ENCODE measurements at places on chromosomes 4 and X. TPM values are rescaled to one million over a fixed set of nuclear protein-coding genes. Genes with fewer than 3 reads are reported as not detected.

GRCh38 chrX:134682081-134682480, 23.8 kb upstream of the PLAC1 start:
- no peak for DNase-seq

DNA sequence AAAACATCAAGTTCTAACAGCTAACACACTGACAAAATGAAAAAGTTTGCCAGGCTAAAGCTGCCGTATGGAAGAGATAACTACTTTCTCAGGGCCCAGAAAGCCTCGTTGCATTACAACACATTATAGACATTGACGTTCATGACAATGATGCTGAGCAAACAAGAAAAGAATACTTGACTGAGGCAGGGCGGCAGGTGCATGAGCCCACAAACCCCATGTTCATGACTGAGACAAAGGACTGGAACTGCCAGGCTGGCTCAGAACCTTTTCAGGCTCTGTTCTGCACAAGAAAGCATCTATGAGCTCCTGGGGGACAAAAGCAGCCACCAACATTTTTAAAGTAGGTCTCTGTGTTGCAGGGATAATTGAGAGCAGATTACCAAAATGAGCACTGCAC, 13.6 kb downstream of the TLR6 start:
- no peak for DNase-seq

DNA sequence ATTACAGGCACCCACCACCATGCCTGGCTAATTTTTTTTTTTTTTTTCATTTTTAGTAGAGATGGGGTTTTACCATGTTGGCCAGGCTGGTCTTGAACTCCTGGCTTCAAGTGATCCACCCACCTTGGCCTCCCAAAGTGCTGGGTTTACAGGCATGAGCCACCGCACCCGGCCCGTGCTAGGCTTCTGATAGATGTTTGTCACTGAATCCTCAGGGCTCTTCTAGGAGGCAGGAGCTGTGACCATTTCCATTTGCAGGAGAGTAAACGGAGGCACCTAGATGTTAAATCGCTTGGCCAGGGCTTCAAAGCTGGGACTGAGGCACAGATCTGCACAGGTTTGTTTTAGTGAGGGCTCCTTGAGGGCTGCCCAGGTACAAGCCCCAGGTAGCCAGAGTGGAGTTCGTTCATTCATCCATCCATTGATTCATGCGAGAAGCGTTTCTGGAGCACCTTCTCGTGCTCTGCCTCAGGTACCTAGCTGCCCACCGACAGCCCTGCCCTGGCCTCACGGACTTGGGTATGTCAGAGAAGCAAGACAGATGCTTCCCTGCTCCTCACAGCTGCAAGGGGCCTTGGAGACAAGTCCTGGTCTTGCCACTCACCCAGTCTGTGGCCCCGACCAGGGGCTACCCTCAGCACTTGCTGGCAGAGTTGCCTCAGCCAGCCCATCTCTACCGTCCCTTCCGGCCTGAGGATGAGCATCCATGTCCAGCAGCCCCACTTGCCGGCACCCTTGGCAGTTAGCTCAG, 106.4 kb downstream of the PSAPL1 start:
- DNase-seq, result no peak

DNA sequence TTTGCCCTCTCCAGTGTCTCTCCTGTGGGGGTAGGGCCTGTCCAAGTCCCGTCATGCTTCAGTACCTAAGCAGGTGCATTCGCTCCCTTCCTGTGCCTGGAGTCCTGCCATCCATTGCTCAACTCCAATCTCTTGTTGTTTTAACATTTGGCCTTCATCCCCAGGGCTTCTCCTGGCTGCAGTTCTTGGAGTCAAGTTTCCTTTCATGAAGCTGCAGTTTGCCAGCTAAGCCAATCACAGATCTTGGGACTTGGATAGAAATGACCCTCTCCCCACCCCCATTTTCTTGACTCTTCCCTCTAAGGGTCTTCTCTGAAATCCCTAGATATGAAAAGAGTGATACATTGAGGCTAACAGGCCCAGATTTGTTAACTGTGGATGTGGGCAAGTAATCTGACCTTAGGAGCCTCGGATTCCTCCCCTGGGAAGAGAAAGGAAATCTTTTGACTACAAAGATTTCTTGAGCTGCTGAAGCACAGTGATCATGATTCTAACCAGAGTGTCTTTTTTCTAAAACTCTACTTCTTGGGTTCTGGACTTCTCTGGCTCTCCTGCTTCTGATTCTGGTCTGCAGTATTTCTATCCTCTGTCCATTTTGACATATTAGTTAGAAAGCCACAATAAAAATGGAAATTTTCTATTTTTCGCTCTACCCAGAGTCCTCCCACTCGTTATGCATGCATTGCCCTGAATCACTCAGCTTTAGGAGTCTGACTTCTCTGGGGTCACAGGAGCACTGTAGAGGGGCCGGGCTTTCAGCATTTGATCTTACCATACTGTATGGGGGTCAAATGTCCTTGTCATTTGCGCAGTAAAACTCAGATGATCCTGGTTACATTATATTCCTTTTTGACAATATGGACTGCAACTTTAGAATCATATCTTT, 61.0 kb downstream of the CHRNA9 start:
- DNase-seq, result no peak

DNA sequence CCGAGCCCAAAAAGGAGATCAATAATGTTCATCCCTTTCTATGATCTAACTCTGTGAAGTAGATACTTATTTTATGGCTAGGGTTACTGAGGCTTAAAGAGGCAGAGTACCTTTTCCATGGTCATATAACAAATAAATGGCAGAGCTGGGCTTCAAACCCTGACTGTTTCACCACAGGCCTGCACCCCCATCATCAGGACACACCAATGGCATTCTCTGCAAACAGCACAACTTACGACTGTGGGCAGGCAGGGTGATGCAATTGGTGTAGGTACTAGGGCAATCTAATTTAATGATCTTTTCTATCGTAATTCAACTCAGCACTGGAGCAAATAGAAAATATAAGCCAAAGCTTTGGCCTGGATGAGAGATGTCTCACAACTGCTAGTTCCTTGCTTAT, 118.8 kb upstream of the CBR4 start:
- no peak for DNase-seq

- no peak for DNase-seq
These were observed 86.7 kb upstream of the TRIM2 start for GRCh38 chr4:153117554-153117953.

DNA sequence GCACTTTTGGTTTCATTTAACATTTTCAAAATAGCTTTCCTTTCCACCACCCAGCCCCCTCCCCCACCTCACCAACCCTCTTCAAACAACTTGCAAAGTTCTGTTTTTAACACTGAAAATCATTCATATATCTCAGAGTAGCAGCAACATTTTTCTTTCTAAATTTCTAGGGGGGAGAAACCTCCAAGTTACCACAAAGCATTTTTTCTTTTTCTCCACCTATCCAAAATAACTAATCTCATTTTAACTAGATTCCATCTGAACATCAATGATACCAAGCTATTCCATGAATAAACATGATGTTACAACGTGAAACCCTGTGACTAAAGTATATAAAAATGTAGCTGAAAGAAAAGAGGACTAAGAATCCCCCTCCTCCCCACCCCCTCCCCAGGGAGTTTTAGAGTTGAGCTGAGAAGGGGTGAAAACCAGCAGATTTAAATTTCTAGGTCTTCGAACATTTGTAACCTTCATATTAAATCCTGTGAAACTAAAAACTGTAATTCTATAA, 5.2 kb downstream of the LDB2 start:
- DNase-seq, result no peak

GRCh38 chr4:99887837-99888236, 6.4 kb downstream of the LAMTOR3 start:
- no peak for DNase-seq

GRCh38 chr4:52750819-52751486, at the start of gene ERVMER34-1:
Gene ERVMER34-1, minus strand, starts transcription at chr4:52751425. Its CDS starts 5,905 bp downstream, at chr4:52745520.
- no peak for DNase-seq

- no peak for DNase-seq
These were observed 318.3 kb downstream of the PCDH10 start for GRCh38 chr4:133467290-133467947.

DNA sequence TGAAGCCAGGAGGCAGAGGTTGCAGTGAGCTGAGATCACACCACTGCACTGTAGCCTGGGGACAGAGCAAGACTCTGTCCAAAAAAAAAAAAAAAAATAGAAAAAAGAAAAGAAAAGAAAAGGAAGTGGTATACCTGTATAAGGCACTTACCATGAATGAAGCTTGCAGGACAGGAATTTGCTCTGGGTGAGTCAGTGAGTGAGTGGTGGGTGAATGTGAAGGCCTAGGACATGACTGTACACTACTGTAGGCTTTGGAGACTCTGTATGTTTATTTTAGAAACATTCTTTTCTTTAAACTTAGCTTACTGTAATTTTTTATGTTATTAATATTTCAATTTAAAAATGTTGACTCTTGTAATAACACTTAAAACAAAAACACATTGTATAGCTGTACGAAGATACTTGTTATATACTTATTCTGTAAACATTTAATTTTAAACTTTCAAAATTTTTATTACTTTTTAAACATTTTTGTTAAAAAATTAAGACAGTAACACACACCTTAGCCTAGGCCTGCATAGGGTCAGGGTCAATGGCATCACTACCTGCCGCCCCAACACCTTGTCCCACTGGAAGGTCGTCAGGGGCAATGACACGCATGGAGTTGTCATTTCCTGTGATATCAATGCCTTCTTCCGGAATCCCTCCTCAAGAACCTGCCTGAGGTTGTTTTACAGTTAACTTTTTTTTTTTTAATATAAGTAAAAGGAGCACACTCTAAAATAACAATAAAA, 78.7 kb downstream of the CLNK start:
- no peak for DNase-seq

- DNase-seq, result no peak
These were observed 248.3 kb upstream of the MAD2L1 start for GRCh38 chr4:120314969-120315368.

- no peak for DNase-seq
These were observed 79.7 kb downstream of the CPE start for GRCh38 chr4:165458471-165458870.

DNA sequence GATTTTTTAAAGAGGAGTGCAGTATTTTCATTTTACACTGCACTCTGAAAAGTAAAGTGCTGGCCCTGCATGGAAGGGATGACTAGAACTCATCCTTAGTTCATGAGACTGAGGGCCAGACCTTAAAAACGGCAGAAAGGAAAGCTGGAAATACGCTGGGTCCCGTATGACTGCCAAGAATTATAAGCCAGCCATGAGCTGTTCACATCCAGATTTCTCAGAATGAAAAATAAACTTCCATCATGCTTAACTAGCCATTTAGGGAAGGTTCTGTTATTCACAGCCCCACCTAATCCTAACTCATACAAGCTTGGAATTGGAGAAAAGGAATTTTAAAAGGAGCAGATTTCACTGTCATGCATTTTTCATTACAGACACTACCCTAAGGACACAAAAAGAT, 894.4 kb downstream of the FAT4 start:
- DNase-seq, result no peak

The BMPR1B gene
- total RNA-seq, result 0.21 TPM

GRCh38 chrX:114500622-114501021, 83.3 kb upstream of the HTR2C start:
- DNase-seq, result no peak

The SYTL4 gene
- total RNA-seq, result 30.6 TPM

DNA sequence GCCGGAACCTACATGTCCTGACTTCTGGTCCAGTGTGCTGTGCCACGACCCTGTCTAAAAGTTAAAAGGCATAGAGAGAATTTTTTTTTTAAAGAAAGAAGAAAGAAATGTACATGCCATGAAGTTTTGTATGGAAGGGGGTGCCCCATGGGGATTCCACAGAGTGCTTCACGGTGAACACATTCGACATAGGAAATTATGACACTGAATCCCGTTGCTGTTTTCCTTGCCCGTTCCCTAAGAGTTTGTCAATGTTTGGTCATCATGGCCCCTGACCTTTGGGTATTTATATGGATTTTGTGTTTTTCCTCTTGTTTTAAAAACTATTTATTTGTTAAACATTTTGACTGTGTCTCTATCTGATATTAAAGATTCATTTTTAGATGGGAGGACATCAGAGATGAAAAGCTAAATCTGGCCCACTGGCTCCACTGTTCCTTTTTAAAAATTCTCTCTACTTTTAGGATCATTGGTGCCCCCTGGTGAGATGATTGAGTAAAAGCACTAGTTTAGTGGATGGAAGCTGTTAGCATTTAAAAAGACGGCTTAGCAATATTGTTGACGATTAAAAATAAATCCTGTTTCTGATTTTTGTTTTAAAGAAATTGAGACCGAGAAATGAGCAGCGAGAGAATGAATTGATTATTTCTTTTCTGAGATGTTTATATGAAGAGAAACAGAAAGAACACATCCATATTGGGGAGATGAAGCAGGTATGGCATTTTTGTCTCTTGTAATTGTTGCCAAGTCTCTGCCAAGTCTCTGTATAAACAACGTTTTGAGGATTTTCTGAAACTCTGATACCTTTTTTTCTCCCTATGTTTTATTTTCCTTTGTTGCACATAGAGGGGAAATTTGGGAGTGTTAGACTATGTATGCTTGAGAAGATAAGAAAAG, 75.0 kb downstream of the PTTG2 start:
- DNase-seq, result peak; percentile 24

GRCh38 chrX:137362583-137362982, 203.3 kb upstream of the ZIC3 start:
- DNase-seq, result no peak

The SLC25A53 gene
- 8.7 TPM for total RNA-seq

DNA sequence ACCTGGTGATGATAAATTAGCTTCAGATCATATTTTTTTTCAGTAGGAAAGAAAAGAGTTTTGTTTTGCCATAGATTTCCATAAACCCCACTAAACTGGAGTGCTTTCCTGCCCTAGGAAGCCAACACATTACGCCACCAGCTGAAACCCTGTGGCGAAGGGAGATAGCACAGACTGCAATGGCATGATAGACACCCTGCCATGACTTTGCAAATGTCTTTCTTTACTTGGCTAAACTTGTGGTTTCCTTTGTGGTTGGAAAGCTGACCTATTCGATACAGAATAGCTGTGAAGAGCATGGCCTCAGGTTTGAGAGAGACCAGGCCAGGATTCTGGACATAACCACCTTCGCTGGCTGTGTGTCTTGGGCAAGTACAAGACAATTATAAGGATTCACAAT, 19.1 kb downstream of the MFAP3L start:
- DNase-seq, result no peak

GRCh38 chrX:65871671-65872311, 168.1 kb downstream of the VSIG4 start:
- no peak for DNase-seq

DNA sequence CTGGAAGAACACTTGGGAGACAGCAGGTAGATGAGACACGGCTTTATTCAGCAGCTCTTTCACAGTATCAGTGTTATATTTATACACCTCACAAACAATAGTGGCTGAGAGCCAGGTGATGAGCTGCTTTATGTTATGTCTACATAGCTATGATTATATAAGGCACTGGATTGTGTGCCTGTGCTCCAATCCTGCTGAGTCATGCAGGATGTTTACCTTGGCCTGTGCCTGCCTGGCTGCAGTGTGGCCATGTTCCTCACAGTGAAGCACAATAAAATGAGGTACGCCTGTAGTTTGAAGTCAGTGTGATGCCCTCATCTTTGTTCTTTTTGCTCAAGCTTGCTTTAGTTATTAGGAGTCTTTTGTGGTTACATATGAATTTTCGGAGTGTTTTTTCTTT, 31.3 kb downstream of the CXCL13 start:
- peak; percentile 81 for DNase-seq

The TMEM271 gene
- not detected for total RNA-seq

The MSANTD1 gene
- 0.07 TPM for total RNA-seq
